ENCODE measurements at places on chromosomes 6 and 20. TPM values are rescaled to one million over a fixed set of nuclear protein-coding genes. Genes with fewer than 3 reads are reported as not detected.

The LY6G6C gene
- not detected for polyA plus RNA-seq

The BEND6 gene
- polyA plus RNA-seq, result 4.0 TPM

The NFATC2 gene
- 0.44 TPM for polyA plus RNA-seq

The ARFGEF3 gene
- polyA plus RNA-seq, result 0.01 TPM

The RAET1L gene
- not detected for polyA plus RNA-seq

The AKAP7 gene
- polyA plus RNA-seq, result 1.1 TPM

The NRSN1 gene
- polyA plus RNA-seq, result not detected

The SLC32A1 gene
- polyA plus RNA-seq, result not detected

- DNase-seq, result no peak
Measured at GRCh38 chr20:43191946-43192863, 2.5 kb upstream of the PTPRT start.

DNA sequence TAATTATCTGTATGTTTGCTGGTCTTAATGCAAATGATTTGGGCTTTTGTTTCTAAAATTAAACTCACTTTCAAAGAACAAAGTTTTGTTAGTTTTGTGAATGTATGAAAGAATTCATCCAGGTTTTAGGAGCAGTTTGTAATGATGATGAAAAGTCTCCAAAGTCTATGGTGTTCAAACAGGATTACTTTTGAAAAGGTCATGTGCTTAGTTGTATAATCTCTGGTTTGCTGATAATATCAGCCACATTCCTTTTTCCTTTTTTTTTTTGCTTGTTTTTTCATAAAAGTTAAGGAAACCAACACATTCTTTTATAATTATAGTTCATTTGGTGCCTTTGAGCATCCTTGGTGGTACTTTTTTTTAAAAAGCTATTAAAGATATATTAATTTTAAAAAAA, 88.9 kb downstream of the RTN4IP1 start:
- no peak for DNase-seq

- no peak for DNase-seq
Measured at GRCh38 chr6:137677709-137678108, 183.5 kb upstream of the OLIG3 start.

DNA sequence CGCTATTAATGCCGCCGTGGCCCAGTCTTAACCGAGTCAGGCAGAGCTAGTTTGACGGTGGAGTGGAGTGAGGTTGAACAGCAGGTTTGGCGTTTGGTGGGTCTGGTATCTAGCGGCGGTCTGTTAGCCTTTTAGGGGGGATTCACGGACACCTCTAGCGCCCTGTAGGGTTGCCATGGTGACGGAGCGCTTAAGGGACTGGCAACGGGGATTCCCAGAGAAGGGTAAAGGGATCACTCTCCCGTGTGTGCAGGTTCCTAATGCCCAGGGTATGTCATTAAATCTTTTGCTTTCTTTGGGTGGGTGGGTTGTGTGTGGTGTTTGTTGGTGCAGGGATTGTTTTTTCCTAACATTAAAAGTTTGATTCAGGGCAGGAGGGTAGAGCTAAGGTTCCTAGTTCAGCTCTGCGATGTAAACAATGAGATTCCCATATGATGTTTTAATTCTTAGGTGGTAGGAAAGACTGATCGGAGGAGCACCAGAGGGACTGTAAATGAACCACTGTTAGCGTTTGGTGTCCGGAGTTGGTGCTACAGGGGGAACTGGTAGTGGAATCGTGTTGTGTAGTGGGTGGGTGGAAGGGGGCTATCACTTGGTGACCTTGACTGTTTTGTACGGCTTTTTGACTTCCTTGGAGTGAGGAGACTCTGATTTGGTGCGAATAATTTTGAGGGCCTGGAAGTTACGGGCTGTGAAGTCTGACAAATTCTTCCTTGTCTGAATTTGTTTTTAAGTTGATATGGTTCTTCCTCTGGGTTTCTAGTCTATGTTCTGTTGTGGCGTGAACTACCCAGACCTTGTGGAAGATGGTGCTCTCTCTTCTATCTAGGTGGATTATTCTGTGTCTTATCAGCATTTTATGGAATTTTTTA, 5.0 kb downstream of the BRD2 start:
- peak; percentile 40 for DNase-seq

GRCh38 chr6:127635091-127635490, 58.1 kb downstream of the C6orf58 start:
- no peak for DNase-seq

GRCh38 chr20:61966492-61967244, 99.0 kb downstream of the TAF4 start:
- DNase-seq, result no peak

- peak; percentile 63 for DNase-seq
Measured at GRCh38 chr6:139970591-139970991, 596.1 kb upstream of the CITED2 start.

- no peak for DNase-seq
Measured at GRCh38 chr6:85797993-85798392, 155.3 kb upstream of the SYNCRIP start.

DNA sequence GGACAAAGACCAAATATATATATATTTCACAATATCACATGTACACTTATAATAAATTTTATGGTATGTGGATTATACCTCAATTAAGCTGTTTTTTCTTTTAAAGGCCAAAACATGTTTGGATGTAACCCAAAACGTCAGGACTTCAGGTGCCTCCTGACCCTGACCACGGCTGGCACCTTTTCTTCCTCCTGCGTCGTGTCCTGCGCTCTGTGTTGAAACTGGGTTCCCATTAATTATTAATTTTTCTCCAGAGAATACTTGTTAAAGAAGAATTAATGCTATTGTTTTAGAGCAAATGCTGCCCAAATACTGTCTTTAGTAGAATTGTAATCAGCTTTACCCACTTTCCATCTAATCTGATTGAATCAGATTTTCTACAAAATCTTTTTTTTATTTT, 46.7 kb upstream of the VSX1 start:
- DNase-seq, result no peak

- no peak for DNase-seq
Measured at GRCh38 chr6:109186012-109186411, 90.7 kb downstream of the CEP57L1 start.

DNA sequence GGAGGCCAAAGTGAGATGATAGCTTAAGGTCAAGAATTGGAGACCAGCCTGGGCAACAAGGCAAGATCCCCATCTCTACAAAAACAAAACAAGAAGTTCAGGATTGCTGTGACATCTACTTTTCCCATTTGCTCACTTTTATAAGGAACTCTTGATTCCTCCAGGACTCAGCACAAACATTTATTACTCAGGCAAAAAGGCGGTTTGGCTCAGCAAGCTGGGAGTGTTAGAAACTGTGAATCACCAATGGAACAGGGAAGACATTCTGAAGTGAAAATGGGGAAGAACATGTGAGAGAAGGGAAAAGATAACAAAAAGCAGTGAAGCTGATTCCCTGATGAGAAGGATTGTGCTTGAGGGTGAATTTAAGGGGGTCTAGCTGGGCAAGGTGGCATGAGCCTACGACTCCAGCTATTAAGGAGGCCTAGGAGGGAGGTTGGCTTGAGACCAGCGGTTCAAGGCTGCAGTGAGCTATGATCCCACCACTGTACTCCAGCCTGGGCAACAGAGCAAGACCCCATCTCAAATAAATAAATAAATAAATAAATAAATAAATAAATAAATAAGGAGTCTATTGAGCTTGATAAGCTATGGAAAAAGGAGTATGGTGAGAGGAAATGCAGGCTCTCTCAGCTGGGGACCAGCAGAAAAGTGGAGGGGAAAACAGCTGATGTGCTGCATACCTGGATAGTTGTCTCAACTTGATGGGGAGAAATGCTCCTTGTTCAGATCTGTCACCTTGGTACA, 65.4 kb upstream of the HDDC2 start:
- no peak for DNase-seq
